ENCODE measurements at places on chromosomes 5 and 9.
A peak's percentile ranks its signal among the peaks of the same experiment; 100 is the strongest.

- DNase-seq, result no peak
These were observed 470.2 kb upstream of the CHD1 start for GRCh38 chr5:99398976-99399375.

- DNase-seq, result no peak
These were observed 69.5 kb upstream of the ELL2 start for GRCh38 chr5:96031180-96031579.

GRCh38 chr9:137077010-137077747 lies at the start of gene UAP1L1:
Gene UAP1L1, plus strand, starts transcription at chr9:137077517. Its CDS starts 16 bp downstream, at chr9:137077533.
- DNase-seq, result no peak

DNA sequence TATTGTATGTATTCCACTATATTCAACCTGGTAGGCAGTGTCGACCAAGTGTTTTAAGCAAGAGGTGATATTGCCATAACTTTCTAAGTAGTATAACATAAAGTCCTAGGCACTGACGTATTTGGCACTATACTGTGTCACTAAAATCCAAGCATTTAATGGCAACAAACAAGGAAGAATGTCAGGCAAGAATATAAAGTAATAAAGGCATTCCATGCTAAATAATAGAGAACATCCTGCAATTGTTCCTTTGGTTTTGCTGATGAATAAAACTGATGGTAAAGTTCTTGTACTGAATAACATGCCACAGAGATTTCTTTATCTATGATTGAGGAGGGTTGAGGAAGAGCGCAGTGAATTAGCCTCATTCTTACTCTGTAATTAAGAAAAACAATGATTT lies 256.9 kb downstream of the HINT1 start:
- DNase-seq, result no peak

DNA sequence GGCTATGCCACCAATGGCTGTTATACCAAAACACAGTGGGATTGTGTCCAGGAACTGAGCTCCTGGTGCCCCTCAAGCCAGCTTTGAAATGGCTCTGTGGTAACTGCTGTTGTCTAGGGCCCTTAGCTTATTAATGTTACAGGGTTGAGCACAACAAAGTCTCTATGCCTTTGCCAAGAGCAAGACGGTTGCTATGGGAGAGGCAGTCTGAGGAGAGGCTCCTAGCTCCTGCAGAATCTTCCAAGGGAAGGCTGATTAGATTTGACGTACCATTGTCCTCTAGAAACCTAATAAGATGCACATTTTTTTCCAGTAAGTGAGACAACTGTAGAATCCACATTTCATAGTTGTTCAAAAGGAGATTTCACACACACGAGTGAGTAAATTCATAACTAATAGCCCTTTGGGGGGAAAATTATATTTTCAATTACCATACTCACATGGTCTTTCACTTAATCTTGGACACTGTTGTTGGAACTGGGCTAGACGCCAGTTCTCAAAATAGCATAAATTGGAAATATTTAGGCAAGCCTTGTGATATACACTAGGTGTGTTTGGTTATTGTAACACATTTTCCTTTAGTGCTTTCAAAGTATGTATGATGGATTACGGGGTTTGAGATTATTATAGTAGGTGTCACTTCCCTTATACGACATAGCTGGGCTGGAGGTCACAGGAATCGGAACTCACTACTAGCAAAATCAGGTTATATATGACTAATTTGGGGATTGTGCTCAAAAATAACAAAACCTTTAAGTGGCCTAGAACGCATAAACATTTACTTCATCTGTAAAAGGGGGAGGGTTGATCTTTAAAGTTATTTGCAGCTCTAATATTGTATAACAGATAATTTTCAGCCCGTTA lies 186.3 kb upstream of the EGFLAM start:
- DNase-seq, result no peak

- DNase-seq, result peak; percentile 8
These were observed 734 bp downstream of the KIF27 start for GRCh38 chr9:83920469-83920926.

- no peak for DNase-seq
These were observed 1.9 kb downstream of the SSNA1 start for GRCh38 chr9:137190315-137190856.

GRCh38 chr9:22134390-22134789 lies 125.3 kb upstream of the CDKN2B start:
- no peak for DNase-seq

GRCh38 chr5:68405784-68406743 lies 190.5 kb downstream of the PIK3R1 start:
- no peak for DNase-seq

- no peak for DNase-seq
These were observed 8.6 kb downstream of the RAPGEF1 start for GRCh38 chr9:131731237-131731636.

DNA sequence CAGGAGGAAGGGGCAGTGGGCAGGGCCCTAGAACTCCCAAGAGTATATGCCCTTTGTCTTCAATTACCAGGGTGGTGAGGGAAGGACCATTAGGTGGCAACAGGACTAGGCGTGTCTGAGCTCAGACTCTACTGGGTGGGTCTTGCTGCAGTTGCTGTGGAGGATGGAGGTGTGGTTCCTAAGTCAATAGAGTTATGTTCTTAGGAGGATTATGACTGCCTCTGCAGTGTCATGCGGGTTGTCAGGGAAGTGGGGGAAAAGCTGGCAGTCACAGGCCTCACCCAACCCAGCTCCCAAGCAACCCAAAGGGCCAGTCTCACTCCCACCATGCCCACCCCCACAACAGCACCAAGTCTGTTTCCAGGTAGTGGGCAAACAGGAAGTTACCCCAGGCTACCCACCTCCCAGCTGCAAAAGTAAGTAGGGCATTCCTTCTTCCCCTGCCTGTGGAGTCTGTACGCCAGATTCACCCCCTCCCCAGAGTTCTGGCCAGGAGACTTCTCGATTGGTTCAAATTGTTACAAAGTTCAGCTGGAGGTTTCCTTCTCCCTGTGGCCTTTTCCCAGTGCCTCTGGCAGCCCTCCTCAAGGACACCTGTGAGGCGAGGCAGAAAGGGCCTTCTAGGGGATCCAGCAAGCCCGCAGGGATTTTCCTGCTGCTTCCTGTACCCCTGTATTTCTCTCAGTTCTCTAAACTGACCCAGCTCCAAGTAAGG lies 145.3 kb downstream of the HINT1 start:
- no peak for DNase-seq

GRCh38 chr5:66516550-66516949 lies 79.6 kb upstream of the MAST4 start:
- no peak for DNase-seq

GRCh38 chr5:76555717-76556116 lies 67.5 kb downstream of the F2RL2 start:
- DNase-seq, result no peak

DNA sequence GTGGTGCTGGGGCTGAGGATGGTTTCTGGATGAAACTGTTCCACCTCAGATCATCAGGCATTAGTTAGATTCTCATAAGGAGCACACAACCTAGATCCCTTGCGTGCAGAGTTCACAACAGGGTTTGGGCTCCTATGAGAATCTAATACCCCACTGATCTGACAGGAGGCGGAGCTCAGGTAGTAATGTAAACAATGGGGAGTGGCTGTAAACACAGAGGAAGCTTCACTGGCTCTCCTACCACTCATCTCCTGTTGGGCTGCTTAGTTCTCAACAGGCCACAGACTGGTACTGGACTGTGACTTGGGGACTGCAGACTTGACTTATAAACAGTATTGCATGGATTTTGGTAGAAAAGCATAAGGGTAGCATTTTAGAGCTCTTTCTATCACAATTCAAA lies 870.7 kb upstream of the CDH10 start:
- DNase-seq, result no peak

- no peak for DNase-seq
These were observed 4.8 kb upstream of the KCNMB1 start for GRCh38 chr5:170393958-170394357.

- no peak for DNase-seq
These were observed 7.8 kb upstream of the TNFAIP8 start for GRCh38 chr5:119347991-119348390.

- DNase-seq, result no peak
These were observed 11.8 kb downstream of the NR5A1 start for GRCh38 chr9:124495126-124496074.

DNA sequence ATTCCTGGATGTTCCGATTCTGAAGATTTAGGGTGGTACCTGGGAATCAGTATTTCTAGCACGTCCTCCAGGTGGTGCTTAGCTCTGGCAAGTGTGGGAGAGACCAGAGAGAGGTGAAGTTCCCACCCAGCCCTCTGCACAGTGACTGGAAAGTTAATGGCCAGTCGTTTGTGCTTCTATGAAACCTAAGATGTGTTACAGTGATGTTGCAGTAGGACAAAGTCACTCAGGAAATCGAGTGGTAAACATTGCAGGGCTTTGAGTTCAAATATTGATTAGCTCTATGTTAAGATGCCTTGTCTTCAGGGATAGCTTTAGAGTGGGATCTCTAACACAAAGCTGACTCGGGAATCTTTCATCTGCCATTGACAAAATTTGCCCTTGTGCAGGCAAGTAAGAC lies 55.6 kb downstream of the PIK3R1 start:
- DNase-seq, result no peak

- DNase-seq, result no peak
These were observed 137.9 kb downstream of the GNAQ start for GRCh38 chr9:77893706-77894105.

DNA sequence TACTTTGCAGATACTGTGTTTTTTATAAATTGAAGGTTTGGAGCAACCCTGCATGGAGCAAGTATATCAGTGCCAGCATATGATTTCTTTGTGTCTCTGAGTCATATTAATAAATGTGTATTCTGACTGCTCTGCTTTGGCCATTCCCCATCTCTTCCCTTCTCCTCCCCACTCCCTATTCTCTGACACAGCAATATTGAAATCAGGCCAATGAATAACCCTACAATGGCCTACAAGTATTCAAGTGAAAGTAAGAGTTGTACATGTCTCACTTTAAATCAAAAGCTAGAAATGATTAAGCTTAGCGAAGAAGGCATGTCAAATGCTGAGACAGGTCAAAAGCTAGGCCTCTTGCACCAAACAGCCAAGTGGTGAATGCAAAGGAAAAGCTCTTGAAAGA lies 82.2 kb upstream of the TLX3 start:
- no peak for DNase-seq

- no peak for DNase-seq
These were observed 372.8 kb downstream of the KIAA0825 start for GRCh38 chr5:94245608-94246007.

DNA sequence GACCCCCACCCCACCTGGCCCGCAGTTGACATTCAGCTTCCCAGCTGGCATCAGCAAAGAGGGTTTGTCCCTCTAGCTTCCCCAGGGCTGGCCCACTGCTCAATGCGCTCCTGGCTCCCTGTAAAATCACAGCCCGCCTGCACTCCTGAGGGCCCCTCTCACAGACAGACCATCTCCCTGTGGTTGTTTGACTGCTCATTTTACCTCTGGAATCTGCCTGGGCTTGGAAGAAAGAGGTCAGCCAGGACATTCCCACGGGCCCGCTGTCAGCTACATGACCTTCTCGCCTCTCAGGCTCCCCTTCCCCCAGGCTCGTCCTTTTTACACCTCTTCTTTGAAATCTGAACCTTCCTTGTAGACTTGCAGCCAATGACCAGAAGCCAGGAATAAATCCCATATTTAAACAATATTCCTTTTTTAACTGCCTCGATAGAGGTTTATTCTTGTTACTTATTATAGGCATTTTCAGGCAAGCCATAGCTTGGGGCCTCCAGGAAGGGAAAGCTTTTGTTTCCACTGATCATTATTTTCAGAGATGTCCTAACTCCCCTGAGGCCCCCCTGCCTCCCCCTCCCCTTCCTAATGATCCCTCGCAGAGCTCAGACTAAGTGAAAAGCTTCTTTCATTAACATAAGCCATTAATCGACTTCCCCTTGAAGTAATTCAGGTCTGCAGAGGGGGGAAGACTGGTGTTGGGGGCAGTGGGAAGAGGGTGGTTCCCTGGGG lies 76.3 kb upstream of the IQGAP2 start:
- DNase-seq, result no peak

GRCh38 chr5:140673187-140673976 lies at the start of gene DND1:
Gene DND1, minus strand, starts transcription at chr5:140673576. Its CDS starts 34 bp downstream, at chr5:140673542.
- DNase-seq, result no peak

DNA sequence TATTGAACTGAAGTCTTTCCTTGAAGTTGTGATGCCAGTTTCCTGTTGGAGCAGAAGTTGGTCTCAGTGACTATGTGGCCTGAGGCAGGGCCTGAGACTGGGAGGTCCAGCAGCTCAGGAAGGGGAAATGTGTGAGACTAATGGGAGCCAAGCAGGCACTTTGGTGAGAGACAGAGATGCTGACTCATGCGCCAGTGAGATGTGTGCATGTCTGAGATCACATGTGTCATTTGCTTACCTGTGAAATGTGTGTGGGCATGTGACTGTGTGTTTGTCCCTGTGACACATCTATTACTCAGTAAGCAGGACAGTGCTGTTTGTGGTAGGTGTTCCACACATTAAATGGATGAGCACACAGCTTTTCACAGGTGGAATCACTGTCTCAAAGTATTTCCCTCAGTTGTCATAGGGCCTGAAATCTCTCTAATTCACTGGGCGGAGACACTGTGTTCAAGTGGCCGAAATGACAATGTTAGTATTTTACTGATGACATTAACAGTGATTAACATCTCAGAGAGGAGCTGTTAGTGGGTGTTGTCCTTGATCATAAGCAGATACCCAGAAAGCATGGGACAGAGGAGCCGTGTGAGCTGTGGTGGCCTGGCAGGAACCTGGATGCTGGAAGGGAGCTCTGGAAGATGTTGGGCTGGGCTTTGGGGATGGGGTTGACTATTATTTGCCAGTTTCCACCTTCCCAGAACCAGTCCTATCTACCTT lies 7.4 kb downstream of the NPR2 start:
- DNase-seq, result no peak

DNA sequence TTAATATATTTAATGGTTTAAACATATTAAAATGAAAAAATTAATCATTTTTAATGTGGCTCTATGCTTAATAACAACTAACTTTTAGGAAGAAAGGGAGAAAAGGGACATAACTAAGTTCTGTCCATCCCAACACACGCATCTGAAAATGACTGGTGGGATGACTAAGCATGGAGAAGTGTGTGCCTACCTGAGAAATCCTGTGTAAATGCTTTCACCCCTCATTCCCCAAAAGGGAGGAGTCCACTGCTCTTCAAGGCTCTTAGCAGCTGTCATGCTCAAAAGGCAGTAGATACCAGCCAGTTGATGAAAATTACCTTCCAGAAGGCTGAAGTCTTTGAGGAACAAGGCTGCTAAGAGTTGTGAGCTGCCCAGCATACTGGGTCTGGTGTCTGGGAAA lies 130.9 kb downstream of the NFIB start:
- DNase-seq, result no peak

DNA sequence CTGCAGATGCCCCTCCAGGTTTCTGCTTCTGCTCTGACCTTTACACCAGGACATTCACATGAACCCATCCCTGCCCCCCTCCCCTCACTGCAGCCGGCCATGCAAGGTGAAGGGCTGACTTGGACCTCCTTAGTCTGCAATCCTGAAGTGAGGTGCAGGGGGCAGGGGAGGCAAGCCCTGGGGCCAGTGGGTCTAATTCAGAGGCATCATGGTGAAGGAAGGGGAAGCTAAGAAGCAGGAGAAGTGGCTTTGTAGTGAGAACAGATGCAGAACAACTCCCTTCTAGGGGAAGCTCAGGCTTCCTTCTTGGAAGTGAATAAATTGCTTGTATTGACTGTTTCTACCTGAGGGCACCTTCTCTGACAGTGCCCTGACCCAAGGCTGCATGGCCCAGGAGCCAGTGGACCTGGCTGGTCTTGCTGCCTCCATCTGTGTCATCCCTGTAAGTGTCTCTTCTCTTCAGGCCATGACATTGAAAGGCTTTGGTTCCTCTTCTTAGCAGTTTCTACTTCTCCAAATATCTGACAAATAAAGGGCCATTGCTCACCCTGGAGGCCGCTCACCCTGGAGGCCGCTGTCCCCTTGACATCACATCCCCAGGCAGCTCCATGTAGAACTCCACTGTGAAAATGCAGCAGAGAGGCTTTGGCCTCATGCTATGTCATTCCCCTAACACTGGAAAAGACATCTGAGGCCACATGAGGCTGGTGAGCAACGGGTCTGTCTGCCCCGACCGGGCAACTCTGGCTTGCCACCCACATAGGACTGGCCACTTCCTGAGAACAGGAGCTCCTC lies 55.3 kb downstream of the GADD45G start:
- no peak for DNase-seq

All from stimulated activated CD4-positive, alpha-beta T cell treated with anti-CD3 and anti-CD28 coated beads, Interleukin-1b, Interleukin-23, amount 100 ng/mL, for 1 hour (primary cell).